ENCODE measurements at places on chromosomes 4 and X.

GRCh38 chrX:103101299-103102042 is 8.5 kb upstream of the NXF3 start:
- DNase-seq = no peak

DNA sequence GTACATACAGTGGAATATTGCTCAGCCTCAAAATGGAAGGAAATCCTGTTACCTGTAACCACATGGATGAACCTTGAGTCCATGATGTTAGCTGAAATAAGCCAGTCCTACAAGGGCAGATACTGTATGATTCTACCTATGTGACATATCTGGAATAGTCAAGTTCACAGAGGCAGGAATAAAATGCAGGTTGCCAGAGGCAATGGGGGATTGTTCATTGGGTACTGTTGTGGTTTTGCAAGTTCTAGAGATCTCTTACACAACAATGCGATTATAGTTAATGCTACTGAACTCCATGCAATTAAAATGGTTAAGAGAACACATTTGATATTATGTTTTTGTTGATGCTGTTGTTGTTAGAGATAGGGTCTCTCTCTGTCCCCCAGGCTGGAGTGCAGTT is 74.6 kb downstream of the SHROOM2 start:
- DNase-seq = no peak

DNA sequence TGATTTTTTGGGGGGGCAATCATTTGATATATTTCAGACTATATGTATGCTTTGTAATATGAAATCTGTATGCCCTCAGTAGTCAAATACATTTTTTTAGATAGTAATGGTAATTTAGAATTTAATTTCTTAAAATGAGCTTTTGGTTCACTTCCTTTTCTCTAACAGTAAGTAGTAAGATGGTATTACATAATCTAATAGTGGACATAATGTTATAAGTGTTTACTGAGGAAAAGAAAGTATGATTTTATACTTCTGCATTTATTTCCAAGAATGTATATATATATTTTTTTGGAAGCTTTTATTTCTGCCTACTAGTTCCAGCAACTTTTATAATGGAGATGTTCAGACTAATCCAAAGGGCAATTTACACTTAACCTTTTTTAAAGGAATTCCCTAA is 1450.7 kb upstream of the TENM3 start:
- DNase-seq = no peak

DNA sequence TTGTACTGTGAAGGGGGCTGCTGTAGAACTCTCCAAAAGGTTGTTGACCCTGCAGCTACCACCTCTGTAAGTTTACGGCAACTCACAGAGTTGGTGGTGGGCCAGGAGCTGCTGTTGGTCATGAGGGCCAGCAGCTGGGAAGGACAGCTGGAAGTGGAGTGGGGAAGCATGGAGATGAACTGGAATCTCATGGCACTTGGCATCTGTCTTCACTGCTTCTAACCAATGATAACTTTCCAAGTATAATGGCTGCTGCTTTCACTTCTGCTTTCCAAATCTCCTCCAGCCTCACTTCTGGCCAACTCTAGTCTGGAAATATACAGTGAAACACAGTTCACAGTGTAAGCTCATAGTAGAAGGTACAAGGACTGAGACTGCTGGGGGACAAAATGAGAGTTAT is 126.5 kb upstream of the INTU start:
- DNase-seq = no peak

DNA sequence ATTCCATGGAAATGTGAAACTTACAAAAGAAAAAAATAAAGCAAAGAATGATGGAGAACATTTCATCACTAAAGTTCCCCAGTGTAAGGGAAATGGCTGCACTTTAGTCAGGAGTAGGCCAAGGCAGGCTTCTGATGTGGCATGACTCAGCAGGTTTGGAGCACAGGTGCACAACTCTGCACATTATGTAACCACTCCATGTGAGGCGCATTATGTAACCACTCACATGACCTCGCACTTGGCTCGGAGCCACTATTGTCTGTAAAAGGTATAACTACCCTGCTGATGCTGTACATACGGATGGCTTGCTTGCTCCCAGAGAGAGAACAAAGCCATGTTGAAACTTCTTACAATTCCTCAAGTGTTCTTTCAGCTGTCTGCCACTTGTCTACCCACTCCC is 727.6 kb downstream of the TRAM1L1 start:
- DNase-seq = no peak

DNA sequence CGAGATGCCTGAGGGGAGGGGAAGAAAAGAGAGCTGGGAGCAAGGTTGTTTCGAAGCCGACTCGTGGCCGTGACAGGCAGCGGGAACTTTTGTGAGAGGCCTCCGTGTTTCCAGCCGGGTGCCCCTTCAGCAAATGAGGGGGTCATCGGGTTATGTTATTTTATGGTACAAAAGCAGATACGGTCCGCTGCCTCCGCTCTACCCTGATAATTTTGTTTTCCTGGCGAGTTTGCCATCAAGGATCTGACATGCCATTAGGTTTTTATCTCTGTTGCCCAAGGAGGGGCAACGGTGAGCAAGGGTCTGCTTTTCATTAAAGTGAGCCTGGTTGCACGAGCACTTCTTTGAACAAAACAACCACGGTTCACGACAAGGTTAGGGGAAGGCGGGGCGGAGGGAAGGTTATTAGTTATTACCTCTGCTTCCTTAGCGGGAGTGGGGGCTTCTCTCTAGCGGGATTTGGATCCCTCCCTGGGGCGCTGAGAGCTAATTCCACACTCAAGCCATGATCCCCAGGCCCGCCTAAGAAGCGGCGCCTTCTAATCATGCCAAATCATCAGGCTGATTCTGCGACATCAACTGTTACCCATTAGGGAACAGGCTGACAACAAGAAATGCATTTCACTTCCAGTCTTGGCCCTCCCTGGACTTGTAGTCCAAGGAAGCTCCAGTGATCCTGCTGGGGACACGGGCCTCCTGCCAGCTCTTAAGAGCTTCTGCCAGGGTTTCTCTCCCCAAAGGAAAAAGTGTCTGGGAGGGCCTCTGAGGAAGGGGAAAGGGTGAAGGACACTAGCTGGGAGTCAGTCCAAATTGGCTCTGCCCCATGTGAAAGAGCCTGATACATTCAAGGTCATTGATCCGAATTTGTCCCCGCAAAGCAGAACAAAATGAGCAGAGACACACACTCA is 617.7 kb downstream of the MID1IP1 start:
- no peak for DNase-seq

- DNase-seq = no peak
Observed at GRCh38 chrX:10244915-10245622, 88.3 kb downstream of the CLCN4 start.

DNA sequence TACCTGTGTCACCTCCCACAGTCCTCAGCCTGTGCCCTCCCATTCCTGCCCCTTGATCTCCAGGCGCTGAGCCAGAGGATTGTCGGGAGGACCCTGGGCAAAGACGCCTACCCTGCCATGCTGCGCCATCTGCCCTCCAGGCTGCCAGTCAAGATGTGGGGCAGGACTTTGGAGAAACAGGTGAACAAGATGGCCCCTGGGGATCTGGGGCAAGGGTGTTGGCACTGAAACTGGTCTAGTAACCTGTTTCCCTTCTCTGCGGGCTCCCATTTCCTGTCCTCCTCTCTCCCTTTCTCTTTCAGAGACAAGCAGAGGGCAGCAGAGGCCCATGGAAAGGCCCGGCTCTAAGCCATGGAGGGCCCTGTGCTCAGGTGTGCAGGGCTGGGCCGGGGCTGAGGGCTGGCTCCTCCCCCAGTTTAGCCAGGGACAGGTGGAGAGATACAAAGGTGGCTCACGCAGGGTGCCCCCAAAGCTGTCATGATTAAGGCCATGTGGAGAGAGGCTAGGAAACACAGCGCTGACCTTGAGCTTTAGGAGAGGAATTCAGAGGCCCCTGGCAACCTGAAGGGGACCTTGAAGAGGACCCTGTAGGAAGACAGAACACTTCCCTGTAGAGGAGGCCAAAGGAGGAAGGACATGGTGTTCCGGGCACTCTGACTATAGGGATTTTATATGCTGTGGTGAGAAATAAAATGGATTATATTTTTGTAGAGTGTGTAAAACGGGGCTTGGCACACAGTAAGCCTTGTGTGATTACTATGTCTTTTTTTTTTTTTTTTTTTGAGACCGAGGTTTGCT is at the start of gene GLOD5:
TSS of gene GLOD5 (plus strand) at position 74 of the 798 bp plus-strand sequence. CDS start at position 118, 44 bp downstream.
- DNase-seq = no peak

GRCh38 chrX:19839770-19840254 is 47.6 kb downstream of the SH3KBP1 start:
- DNase-seq = no peak

GRCh38 chrX:101348452-101349192 is at the start of gene TIMM8A:
Gene TIMM8A, minus strand, starts transcription at chrX:101348742. Its CDS starts 78 bp downstream, at chrX:101348664.
- peak; percentile 52 for DNase-seq

GRCh38 chr4:25970691-25971432 is 56.8 kb downstream of the SMIM20 start:
- DNase-seq = no peak

DNA sequence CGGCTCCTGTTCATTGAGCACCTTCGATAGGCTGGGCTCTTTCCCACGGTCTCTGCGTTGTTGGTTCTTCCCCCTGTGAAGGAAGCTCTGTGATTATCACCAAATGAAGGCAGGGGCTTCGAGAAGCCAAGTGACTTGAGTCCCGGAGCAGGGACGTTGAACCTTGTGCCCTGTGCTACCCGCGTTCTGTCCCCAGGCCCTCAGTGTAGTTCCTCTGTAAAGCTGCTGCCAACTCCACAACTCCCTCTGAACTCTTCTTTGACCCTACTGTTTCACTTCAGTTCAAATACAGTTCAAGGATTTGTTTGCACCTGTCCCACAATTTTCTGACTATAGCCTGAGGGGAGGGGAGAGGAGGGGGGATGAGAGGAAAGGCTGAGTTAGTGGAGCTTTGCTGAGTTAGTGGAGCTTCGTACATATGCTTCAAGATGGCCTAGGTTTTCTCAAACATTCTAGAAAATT is 635 bp upstream of the PHF8 start:
- DNase-seq = no peak

Data from HFFc6 (cell line).